ENCODE measurements at places on chromosomes 6 and 20.

- DNase-seq = no peak
Measured at GRCh38 chr6:106167096-106167814, 81.1 kb downstream of the PRDM1 start.

GRCh38 chr20:44460795-44461141, 14.9 kb upstream of the TTPAL start:
- DNase-seq = peak; percentile 31

- peak; percentile 23 for DNase-seq
Measured at GRCh38 chr20:38658879-38659596, 57.4 kb downstream of the ARHGAP40 start.

GRCh38 chr6:38495922-38496635, 143.7 kb downstream of the BTBD9 start:
- DNase-seq = no peak

DNA sequence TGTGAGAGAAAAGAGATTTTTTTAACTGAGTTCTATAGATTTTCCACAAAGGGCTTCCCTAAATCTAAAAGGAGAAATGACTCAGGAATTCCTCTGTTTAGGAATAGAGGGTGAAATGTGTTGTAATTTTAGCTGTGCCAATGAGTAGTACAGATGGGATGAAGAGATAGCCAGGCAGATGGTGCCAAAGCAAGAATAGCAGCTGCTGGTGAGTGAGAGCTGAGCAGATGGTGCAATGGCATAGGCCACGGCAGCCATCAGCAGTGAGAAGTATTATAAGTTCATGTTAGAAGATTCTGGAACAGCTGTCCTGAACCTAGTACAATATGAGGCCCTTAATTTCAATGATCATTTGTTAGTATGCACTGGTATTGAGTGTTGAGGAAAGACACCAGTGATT, 40.2 kb upstream of the CRISP1 start:
- no peak for DNase-seq

DNA sequence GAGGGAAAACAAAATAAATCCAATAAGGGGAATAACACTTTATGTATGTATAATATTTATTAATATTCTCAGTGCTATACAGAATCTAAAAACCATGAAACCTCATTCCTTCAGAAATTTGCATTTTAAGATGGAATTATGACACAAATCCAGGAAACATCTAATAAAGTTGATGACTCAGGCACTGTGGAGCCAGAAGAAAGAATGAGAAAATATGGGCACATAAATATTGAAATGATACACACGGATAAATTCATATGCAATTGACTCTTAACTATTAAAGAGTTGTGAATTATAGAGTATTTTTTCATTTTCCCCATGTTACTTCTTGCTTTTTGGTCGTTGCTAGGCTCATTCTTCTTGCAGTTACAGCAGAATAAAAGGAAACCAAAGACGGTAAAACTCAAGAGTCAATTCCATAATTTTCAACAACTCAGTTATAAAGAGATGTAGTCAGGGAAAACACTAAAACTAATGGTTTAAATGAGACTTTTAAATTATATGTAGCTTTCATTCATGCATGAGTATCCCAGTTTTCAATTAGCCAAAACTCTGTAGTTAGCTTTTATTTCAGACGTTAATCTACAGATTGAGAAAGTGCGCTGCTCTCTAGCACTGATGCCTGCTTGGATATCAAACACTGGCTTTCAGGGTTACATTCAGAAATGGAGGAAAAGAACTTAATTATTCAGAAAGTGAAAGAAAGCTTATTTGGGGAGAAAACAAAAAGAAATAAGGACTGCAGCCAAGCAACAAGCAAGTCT, 95.4 kb downstream of the ADGRB3 start:
- DNase-seq = no peak

DNA sequence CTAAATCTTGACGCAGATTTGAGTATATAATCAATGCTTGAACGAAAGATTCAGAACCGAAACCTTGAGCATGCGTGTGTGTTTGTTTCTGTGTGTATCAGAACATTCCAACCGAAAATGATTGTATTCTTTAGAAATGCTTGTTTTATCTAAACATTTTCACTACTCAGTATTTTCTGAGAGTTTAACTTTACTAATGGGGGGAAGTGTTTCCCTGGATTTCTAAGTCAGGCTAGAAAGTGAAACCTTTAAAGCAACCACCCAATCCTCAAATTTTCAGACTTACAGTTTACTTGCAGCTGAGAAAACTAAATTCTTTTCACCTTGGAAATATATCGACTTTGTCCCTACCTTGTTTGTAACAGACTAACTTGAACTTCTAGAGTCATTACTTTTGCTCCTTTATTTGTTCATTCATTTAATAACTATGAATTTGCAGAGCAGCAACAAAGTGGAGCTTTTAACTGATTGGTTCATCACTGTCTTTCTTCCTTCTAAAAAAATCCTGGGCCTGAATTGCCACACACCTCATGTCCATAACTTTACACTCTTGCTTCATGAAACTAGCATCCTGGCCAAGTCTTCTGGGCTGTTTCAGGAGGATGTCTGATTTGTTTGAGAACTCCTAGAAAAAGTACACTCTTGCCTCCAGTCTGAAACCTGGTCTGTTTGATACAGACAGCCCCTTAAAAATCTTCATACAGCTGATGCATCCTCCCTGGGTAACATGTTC, 77.8 kb upstream of the XRN2 start:
- DNase-seq = no peak

DNA sequence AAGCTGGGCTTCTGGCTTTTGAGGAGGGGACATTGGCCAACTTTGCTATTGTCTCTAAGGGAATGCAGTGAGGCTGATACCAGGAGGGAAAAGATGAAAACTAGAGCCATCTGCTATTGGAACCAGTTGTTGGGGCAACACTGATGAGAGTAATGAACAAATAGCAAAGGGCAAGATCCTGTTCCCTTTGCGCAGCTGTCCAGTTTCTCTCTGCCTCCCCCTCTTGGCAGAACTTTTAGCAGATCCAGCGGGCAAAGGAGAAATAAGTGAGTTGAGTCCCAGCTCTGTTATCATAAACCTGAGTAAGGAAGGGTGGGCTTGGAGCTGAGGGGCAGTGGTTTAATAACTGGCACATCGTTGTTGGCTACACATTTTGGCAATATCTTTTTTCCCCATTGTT, 126.8 kb downstream of the AKAP7 start:
- no peak for DNase-seq

DNA sequence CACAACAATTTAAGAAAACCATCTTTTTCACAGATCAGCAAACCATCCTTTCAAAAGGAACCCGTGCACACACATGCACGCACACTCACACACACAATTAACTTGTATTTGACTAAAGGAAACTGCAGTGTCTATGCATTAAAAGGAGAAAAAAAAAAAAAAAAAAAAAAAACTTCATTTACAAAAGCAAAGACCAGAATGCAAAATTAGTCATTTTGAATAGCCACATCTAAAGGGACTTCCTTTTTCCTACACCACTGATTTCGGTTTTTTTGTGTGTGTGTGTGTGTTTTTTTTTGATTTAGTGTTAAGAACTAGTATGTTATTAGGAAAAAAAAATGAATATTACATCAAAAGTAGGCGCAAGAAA, 6.3 kb downstream of the ZMYND8 start:
- no peak for DNase-seq

DNA sequence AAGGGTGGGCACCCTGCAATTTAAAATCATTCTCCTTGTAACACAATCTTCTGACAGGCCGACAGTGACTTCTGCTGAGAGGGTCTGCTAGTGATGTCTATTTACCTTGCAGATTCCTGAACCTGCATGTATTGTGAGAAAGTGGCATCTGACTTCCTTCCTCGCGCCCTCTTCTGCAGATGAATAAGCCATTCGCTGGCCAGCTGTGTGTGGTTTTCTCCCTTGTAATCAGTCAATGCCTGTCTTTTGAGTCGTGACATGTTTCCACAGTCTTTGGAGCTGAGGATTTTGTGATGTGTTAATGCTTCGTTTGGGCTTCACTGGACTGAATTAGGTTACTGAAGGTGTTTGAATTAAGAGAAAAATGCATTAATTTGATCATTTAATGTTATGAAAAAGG, 125.3 kb downstream of the GRM1 start:
- DNase-seq = no peak

DNA sequence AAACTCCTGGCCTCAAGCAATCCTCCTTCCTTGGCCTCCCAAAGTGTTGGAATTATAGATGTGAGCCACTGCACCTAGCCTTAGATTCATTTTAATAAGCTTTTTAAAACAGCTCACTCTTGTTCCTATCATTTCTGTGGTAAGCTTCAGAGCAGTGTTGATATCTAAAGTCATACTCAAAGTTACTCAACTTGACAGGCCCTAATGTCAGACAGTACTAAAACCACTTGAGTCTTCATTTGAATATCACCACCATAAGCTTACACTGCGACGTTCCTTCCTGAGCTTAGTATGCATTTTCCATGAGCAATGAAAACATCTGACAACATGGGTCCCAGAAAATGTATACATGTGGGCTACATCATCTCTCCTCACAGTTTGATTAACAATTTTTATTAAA, 6.0 kb downstream of the FUCA2 start:
- DNase-seq = no peak

DNA sequence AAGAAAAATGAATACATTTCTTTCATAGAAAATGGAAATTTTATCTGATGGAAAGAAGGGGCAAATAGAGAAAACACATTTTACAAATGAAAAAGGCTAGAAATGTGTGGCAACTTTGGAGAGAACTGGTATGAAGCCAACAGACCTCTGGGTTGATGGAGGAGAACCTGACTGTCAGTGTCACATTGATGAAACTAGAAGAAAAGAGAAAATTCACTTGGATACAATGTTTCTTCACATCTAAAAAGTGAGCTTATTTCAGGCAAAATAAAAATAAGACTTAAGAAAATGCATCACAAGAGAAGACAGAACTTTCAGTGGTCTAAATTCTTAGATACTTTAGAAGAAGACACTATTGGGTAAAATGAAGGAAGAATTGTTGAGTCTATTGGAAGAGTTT, at the start of gene OR12D2:
Gene OR12D2 (plus strand): TSS at position 301 of the 400 bp plus-strand sequence. CDS start 1,069 bp downstream, outside the sequence.
- DNase-seq = no peak

DNA sequence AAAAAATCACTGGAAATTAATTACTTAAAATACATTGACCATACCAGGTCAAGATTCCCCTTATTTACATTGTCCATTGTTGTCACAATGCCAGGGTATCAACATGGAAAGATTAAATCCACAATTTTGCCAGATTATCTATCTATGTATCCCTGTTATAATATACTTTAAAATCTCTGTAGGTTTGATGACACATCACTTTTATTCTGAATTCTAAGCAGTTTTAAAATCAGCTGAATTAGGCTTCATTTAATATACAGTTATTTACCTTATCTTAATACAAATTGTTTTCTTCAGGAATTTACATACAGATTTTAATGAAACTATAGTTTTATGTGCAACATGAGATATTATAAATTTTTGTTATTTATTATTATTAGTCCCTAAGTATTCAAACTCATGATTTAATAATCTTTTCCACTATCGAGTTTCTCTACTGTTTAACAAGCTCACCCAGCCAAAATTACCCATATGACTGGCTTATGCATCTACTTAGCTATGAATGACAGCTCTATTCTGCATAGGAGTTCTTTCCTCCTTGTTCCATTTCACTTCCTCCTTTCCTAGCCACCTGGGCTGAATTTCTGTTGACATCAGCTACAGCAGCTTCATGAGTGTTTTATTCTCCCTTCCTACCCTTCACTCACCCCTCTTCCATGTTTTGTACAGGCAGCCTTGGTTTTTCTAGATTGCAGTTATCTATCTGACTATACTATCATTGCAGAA, 654.2 kb upstream of the MAP3K7 start:
- no peak for DNase-seq

GRCh38 chr6:79034865-79035264, 43.2 kb downstream of the PHIP start:
- peak; percentile 13 for DNase-seq

- DNase-seq = no peak
Measured at GRCh38 chr6:34562350-34562749, 6.2 kb upstream of the SPDEF start.

- peak; percentile 10 for DNase-seq
Measured at GRCh38 chr6:141077355-141078333, 1055.1 kb upstream of the GJE1 start.

- no peak for DNase-seq
Measured at GRCh38 chr20:40494248-40494647, 194.8 kb downstream of the MAFB start.

GRCh38 chr6:11828262-11828870, 49.8 kb upstream of the ADTRP start:
- no peak for DNase-seq

DNA sequence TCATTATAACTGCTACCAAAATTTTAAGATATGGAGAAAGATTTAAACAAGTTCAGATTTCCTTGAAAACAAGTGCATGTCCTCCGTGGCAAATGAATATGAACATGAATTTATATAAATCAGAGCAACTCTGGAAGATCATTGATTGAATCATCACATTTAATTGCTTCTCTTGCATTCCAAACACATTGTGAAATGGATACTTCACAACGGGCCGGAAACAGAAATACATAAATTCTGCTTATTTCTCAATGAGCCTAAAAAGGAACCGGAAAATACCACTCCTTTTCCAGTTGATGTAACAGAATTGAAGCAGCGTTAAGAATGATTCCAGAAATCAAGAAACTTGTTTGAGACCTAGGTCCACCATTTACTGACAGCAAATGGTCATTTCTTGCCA, 134.6 kb upstream of the BTN3A2 start:
- DNase-seq = peak; percentile 44

- DNase-seq = peak; percentile 0
Measured at GRCh38 chr20:6582449-6582848, 185.0 kb upstream of the BMP2 start.

GRCh38 chr6:31624070-31624469, 3.6 kb downstream of the PRRC2A start:
- no peak for DNase-seq

GRCh38 chr6:154614641-154615040, 104.2 kb upstream of the CNKSR3 start:
- DNase-seq = no peak

- no peak for DNase-seq
Measured at GRCh38 chr6:25330796-25331685, 51.9 kb downstream of the CARMIL1 start.

DNA sequence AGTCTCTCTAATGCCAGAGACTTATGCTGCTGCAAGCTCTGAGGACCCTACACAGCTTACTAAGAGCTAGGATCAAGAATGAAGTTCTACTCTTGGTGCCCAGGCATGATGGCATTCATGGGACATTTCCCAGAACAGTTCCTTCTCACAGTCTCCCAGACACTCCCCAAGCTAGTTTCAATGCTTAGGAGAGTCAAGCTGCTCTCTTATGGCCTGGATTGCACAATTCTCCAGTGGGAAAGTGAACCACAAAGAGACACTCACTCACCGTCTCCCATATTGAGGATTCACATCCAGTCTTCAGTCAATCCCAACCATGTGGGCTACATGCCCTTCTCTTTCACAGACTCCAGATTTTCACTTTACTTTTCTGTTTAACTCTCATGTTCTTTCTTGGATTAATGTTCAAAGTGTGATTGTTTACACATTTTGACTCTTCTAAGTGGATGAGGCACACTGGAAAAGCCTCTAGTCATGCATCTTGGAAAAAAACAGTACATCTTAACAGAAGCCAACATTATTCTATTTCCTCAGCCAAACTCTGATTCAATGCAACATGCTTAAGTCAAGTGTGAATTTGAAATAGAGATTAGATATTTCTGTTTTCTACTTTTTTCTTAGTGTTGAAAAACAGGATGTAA, 447.8 kb upstream of the BTBD3 start:
- no peak for DNase-seq

- no peak for DNase-seq
Measured at GRCh38 chr6:124076336-124077048, 272.8 kb downstream of the NKAIN2 start.
